ENCODE measurements at places on chromosomes 5 and 9. TPM values are rescaled to one million over a fixed set of nuclear protein-coding genes. Genes with fewer than 3 reads are reported as not detected.

Gene MEGF10
- total RNA-seq: not detected

Gene CTNND2
- total RNA-seq: 0.18 TPM

Gene GARNL3
- total RNA-seq: 3.0 TPM

Gene ORM2
- total RNA-seq: not detected

- no peak for DNase-seq
These were observed 6.1 kb downstream of the POC5 start for GRCh38 chr5:75711151-75711550.

GRCh38 chr9:102206432-102206831 is 468.0 kb upstream of the GRIN3A start:
- no peak for DNase-seq

DNA sequence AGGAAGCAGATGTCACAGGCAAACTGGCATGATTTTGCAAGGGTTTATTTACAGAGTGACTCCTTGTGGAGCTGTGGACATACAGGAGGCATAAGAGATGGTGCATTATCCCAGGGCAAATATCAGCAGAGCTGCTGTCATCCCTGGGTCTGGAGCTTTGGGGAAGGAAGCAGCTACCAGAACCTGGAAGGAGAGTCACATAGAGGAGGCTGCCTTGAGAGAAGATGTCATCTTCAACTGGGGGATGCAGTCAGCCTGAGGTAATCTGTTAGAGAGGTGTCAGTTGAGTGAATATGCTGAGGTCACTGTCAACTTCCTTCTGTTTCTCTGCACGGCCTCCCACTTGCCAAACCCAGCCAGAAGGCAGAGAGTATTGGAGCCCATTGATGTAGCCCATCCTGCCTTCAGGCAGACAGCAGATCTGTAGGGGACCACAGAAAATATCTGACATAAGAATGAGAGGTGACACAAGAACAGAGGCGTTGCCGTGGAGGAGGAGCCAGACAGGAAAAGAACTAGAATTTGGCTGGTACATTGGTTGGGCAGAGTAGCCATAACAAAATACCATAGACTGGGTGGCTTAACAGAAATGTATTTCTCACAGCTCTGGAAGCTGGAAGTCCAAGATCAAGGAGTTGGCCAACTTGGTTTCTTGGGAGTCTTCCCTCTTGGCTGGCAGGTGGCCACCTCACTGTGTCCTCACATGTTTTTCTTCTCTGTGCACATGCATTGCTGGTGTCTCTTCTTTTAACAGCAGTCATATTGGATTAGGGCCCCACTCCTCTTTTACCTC is 102.8 kb downstream of the SNX18 start:
- DNase-seq: no peak

DNA sequence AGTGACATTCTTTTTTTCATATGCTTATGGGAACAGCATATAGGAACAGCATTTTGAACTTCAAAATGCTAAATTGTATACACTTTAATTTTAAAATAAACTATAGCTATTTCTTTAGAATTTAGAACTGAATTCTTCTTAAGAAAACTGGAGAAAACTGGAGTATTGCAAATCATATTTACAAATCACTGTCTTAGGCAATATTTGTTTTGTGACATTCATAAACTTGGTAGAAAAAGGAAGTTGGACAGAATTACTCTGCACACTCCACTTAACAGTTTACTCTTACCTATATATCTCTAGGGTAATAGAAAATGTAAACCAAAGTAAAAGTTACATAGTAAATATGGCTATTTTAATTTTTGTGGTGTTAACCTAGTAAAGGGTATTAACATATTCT is 3.1 kb downstream of the DMRTA1 start:
- DNase-seq: no peak

DNA sequence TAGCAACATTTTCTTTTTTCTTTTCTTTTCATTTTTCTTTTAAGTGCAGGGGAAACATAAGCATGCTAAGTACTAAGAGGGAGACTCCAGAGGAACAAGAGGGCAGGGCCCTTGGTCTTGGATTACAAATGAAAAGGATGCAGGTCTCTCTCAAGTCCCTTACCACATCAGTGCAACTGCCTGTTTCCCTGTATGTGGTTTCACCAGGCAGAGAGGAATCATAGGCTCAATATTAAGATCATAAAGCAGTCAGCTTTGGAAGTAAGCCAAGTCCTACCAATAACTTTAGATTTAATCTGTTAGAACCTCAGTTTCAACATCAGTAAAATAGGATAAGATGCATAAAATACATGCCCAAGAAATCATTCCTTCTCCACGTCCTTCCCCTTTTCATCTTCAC is 422.7 kb upstream of the PAPPA start:
- no peak for DNase-seq

DNA sequence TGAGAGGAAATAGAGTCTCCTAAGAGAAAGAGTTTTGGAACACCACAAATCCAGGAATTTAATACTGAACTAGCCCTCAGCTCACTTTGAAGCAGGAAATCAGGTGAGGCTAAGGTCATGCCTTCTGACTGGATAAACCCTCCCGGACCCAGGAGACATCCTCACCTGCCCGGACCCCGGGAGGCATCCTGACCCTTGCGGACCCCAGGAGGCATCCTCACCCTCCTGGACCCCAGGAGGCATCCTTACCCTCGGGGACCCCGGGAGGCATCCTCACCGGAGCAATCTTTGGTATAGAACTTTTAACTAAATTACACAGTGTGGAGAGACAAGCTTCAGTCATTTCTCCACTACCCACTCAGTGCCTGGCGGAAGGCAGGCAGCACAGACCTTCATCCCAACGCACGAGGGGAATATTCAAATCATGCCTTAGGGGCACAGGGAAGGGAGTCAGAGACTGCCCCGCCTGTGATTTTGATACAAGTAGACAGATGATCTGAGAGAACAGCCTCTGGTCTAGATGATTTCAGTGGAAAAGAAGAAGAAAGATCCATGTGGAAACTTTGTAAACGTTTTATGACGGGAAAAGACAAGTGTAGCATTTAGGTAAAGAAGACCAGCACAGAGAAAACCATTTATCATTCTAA is 21.3 kb downstream of the STXBP1 start:
- DNase-seq: no peak

DNA sequence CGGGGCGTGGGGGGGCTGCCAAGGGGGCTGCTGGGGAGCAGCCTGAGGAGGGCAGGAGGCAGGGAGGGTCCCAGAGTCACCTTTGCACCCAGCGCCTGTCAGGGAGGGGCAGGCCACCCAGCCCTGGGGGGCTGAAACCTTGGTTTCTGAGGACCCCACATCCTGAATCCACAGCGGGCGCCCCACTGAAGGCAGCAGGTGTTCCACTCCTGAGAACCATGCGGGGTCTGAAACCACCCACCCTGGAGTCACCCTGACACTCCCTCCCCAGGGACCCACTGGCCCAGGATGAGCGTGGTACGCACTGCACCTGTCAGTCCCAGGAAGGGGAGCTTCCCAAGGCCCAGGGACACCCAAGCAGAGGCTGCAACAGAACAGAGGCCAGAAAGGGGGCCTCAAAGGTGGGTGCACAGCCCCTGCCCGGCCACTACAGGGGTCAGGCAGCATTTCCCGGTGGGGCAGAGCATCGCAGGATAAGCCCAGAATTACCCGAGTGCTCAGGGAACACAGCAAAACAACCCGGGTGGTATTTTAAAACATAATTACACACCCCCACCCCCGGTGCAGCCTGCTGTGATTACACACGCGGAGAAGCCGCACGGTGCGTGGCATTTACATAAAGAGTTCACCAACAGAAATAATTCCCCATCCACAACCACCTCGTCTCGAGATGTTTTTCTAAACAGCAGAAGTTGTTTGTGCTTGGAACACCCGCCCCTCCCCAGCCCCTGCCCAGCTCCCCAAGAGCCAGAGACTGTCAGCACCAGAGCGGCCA is 57.3 kb upstream of the UBAC1 start:
- no peak for DNase-seq

GRCh38 chr5:10704949-10705621 is 55.9 kb downstream of the DAP start:
- peak; percentile 78 for DNase-seq

GRCh38 chr5:140480310-140481014 is 67.0 kb upstream of the EIF4EBP3 start:
- DNase-seq: no peak

DNA sequence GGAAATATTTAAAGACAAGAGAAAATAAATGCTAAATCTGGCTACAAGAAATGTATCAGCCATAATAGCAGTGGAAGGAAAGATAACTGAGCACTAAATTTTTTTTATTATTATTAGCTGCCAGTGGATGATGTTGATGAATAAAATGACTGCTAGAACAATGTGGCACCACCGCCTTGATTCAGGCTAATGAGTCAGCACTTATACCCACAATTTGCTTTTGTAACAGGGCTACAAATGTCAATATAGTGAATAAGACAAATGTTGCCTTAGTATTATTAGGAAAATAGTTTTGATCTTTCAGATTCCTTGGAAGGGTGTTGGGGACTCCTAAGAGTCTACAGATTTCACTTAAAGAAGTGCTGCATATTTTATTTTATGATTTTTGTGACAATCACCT is 555.2 kb upstream of the GRAMD2B start:
- DNase-seq: peak; percentile 60

DNA sequence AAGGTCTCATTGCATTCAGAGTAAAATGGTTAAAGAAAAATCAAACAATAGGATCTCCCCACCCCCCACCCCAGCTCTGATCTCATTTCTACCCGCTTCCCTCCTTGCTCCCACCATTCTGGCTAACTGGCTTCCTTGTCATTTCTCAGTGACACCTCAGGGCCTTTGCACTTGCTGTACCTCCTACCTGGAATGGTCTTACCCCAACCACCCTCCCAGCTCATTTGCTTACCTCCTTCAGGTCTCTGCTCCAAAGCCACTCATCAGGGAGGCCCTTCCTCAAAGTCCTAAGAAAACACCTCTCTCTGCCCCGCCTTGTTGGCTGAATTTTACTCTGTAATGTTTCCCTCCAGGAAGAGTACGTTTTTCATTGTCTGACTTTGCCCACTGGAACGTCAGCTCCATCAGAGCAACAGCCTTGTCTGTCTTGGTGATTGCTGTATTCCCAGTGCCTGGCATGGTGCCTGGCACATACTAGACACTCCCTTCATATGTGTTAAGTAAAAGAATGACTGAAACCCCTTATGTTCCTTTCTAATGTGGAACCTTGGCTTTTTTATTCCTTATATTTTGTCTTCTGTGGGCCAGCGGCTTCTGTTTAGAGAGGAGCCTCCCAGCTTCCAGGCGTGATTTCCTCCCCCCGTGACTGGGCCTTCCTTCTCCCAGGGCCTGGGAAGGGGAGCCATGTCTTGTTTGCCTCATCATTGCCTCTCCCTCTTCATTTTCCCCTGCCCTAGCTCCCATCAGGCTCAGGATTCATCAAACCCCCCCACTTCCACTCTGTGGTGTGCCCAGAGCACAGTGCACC is 26.9 kb downstream of the NEURL1B start:
- DNase-seq: peak; percentile 44
